RKO (cell line): ENCODE measurements at places on chromosomes 6 and 20.

DNA sequence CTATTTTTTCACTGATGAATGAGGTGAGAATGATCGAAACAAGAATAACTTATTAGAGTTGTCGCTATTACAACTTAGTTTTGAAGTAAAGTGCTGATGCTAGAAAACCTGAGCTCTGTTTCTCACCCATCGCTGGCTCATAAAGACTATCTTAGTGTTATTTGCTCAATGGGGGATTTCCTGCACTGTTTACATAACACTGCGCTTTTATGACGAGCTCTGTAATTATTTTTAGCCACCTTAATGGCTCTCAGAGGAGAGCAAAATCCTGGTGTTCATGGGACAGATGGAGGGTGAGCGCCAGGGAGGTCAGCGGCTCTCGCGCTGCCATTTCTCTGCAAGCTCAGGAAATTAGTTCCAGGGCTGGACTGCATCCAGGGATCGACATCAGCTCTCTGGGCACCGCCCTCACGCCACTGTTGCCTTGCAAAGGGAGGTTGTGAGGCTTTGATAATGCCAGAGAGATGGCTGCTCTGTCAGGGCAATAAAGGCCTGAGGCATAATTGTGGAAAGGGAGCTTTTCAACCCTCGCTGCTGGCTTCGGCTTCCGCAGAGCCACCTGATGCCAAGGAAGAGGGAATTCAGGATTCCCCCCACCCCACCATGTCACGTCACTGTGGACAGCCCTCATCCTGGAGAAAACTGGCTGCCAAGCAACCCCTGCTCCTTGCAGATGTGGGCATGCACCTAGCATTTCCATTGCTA is 72.0 kb downstream of the DACT2 start:
- no peak for DNase-seq

- no peak for DNase-seq
These were observed 7.0 kb downstream of the HELZ2 start for GRCh38 chr20:63567136-63567385.

GRCh38 chr20:37277253-37277593 is 12.2 kb upstream of the MANBAL start:
- no peak for DNase-seq

DNA sequence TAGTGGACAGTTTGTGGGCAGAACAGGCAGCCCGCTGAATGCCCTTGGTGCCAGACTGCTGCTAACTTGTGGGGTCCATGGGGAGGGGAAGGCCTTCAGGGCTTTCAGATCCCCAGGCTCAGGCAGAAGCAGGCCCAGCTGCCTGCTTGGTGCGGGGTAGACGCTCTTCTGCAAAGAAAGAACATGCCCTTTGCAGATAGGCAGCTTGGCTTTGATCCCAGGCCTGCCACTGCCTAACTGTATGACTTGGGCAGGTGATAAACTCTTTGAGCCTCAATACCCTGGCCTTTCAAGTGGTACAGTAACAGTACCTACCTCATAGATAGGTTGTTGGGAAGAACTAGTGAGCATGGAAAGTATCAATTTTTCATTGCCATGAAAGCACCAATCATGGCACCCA is 28.4 kb downstream of the CHMP4B start:
- no peak for DNase-seq

DNA sequence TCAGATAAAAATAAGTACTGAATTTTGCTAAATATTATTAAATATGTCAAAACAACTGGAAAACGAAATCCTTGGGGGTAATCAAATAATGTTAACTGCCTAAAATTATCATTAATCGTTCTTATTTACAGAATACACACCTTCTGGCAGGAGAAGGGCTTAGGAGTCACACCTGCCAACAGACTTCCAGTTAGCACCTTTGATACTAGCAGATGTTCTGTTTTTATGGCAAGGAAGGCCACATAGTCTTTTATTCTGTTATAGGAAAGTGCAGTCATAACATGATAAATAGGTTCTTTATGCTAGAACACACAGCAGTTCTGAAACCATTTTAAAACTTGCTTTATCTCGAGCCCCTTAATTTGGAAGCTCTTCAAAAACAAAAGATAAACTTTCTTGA is 464.1 kb downstream of the UTRN start:
- DNase-seq = no peak

- no peak for DNase-seq
These were observed 87.9 kb upstream of the ZNF217 start for GRCh38 chr20:53681352-53682212.

DNA sequence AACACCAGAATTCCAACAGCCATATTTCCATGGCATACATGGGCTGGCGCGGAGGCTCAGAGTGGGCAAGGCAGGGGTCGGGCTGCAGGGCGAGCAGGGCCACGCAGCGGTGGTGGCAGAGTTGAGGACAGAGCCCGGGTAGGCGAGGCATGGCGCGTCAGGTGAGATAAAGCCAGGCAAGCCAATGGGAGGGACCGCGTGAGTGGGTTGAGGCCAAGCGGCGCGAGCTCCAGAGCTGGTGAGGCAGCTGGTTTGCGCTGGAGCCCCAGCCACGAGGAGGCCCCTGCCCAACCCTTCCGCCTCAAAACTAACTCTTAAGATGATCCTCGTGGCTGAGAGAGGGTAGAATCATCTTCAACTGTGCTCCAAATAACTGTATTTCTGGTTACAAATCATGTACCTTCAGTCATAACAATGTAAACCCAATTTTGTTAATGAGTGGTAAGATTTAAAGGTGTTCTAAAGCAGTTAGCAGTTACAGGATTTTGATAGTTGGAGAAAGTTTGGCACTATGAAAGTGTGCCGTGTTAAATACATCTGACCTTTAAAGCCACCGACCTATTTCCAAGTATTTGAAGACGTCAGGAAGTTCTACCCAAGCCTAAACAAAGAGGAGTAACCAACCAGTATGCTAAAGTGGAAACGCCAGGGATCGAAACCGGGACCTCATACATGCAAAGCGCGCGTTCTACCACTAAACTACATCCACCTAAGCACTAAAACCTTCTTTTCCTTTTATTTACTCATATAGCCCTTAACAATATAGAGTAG is 107.9 kb downstream of the GPX5 start:
- no peak for DNase-seq

DNA sequence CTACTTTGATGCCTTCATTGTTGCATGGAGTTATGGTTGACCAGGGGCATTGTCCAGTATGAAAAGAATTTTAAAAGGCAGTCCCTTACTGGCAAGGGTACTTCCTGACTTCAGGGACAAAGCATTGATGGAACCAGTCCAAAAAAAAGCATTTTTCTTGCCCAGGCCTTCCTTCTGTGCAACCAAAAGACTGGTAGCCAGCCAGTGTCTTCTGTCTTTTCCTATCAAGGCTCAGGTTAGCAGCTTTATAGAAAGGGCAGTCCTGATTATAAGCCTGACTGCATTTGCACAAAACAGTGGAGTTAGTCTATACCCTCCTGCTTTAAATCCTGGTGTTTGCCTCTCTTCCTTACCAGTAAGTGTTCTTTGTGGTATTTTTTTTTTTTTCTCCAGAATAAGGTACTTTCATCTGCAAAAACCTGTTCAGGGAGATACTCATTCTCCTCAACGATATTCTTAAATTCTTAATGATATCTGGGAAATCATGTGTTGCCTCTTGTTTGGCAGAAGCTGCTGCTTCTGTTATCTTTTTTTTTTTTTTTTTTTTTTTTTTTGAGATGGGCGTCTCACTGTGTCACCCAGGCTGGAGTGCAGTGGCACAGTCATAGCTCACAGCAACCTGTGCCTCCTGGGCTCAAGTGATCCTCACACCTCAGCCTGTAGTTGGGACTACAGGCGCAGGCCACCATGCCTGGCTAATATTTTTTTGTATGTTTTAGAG is 33.9 kb downstream of the SCAF8 start:
- no peak for DNase-seq

GRCh38 chr6:54238396-54238795 is 69.8 kb upstream of the TINAG start:
- no peak for DNase-seq

- no peak for DNase-seq
These were observed 121.5 kb upstream of the MAN1A1 start for GRCh38 chr6:119470893-119471542.

DNA sequence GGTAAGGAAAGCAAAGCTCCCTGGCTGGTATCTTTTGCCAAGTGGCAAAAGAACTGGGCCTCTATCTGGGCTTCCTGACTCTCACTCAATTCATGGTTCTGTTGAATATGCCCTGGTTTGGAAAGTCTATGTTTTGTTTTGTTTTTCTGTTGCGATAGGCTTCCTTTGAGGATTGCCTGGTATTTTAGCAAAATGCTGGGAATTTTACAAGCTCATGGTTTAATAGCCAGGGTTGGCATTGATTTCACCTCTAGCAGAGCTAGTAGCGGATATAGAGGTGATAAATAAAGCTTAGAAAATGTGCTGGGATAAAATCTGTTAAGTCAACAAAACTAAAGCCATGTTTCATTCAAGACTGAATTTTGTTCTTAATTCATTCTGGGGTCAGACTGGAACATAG is 109.9 kb downstream of the RNF144B start:
- DNase-seq = no peak

GRCh38 chr6:33896391-33897188 is 92.8 kb upstream of the MLN start:
- DNase-seq = no peak

GRCh38 chr6:37056439-37057127 is 51.1 kb downstream of the FGD2 start:
- DNase-seq = no peak
